NK-92 treated with Interleukin-12 subunit alpha and Interleukin-12 subunit beta, amount 100 ng/mL, for 24 hours (cell line): ENCODE measurements at places on chromosomes 5 and 9.

- no peak for DNase-seq
Observed at GRCh38 chr9:68498816-68499215, 41.9 kb downstream of the TMEM252 start.

DNA sequence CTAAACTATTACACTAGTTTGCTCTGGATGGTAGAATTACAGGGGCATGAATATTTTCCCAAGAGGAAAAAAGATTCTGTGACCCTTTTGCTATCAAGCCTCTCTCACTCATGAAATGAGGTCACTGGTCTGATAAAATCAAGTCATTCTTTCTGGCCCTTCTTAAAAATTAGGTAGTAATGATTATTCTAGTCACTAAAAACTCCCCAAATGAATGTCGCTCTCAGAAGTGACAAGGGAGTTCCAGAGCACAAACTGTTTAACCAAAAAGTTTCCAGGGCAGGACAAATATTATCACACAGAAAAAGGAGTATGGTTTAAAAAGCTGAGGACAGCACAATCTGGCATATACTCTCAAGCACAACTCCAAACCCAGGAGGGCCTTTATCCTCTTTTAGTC, 12.5 kb downstream of the ERMP1 start:
- no peak for DNase-seq

DNA sequence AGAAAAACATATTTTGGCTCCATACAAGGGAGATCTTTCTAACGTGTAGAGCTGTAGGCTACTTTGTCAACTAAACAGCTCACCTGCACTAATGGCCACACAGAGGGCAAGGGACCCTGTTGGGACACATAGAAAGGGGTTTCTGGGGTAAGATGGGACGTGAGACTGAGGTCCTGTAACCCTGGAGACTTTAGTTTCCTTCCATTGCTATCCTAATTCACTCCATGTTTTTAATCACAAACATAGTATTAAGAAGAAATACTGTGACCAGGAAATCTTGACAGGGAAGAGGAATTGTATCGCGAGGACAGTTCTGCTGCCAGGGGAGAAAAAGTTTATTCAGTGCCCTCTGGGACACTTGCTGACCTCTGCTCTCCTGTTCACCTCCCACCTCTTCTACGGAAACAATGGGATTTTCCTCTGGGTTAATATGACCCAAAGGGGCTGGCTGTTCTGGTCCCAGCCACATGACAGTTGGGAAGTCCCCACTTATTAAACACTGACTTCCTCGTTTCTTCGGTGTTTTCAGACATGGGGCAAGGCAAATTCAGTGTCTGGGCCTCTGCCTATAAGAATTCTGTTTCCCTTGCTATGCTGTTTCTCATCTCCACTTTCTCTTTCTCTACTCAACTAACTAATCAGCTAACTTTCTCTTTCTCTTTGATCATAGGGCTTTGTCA, 106.9 kb upstream of the SEMA6A start:
- no peak for DNase-seq

DNA sequence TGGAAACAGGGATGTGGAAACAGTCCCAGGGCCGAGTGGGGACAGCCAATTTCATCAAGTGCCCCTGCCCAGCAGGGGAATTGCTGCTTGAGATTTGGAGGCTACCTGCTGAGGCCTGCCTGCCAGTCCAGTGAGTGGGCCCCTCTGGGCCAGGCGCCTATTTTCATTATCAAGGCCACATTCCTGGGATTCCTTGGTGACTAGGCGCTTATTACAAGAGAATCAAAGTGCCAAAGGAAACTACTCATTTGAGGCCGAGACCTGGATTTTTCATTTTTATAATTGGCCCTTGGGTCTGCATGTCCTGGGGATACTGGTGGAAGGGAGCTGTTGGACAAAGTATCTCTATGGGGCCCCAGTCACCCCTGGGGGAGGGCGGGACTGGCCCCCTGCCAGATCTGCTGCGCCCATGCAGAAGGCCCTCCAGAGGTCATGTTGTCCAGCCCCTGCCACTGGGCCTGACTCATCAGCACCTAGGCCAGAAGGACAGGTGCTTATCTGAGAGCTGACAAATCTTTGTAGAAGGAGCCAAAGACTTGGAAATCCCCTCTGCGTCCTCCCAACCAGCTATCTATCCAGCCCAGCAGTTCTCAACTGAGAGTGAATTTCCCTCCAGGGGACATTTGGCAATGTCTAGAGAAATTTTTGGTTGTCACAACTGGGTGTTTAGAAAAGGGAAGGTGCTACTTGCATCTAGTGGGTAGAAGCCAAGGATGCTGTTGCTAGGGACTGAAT, 45.6 kb downstream of the FOXI1 start:
- no peak for DNase-seq

GRCh38 chr5:65893749-65894430, 32.5 kb upstream of the ERBIN start:
- no peak for DNase-seq

GRCh38 chr9:3507395-3508077, 18.3 kb downstream of the RFX3 start:
- DNase-seq, result no peak

DNA sequence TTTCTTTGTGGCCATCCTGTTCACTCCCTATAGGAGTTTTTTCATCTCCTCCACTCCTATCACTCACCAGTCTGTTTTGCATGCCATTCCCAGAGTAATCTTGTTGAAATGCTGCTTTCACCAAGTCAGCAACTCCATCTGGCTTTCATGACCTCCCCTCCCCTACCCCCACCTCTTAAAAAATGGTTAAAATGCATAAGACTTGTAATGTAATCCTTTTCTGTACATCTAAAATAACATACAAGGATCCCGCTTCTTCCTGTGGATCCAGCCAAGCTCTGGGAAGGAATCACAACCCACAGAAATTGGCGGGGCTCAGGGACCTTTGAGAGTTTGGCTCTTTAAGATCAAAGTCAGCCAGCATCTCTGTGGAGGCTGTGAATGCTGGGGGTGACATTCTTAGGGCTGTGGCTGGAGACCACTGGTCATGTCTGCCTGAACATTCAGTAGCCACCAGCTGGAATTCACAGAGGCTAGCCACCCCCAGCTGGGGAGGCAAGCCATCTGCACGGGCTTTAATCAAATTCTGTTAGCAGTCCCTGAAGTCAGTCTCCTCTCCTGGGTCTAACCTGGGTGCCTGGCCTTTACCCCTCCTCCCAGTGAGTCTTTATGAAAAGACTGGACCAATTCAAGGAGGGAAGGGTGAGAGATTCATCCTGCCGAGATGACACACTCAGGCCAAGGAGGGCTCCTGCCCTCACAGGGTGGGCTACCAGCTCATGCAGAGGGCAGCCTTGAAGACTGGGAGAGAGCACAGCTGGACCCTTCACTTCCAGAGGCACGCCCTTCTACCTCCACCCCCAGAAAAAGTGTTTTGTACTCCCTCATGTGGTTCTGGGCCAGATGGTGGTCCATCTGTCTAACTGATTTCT, 132.9 kb downstream of the LIFR start:
- no peak for DNase-seq

DNA sequence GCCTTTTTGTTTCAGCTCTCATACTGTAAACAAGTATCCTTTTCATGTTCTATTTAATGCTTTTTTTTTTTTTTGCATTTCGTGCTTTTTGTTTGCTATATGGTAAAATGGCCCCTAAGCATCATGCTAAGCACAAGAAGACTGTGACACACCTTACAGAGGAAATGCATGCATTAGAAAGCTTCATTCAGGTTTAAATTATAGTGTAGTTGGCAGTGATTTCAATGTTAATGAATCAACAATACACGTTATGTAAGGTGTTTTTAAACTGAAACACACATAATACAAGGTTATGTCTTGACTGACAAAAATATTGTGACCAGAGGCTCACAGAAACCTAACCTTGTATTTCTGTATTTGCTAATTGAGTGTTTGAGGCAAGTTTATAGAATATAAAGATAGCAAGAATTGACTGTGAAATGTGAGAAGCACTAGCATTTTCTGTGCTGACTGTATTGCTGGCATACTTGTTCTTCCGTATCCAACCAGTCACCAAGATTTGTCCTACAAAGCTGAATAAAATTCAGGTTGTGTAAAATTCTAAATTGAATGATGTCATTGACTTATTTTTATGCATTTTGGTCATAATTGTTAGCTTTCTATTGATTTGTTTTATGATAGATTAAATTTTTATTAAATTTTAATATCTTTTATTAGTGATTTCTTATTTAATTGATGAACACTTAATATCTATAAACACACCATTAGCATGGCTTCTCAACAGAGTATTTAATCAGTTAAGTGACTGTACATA, 4.1 kb downstream of the CFAP95 start:
- no peak for DNase-seq

DNA sequence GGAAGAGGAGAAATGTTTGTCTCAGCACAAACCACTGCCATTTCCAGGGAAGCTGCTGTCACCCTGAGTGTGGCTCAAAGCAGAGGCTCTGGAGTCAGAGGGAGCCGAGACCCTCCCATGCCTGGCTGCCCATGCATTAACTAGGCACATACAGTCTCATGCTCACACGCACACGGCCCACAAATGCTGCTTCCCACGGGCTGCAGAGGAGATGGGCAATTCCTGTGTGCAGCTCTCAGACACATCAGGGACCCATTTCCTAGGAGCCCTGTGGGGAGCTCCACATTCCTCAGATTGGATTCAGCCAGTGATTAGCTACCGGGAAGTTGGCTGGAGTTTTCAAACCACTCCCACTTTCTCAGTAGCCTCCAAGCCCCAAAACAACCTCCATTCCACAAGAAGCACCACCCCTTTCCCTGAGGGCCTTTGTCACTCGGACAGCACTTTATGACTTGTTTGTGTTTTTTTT, 9.1 kb upstream of the PTGES start:
- DNase-seq, result no peak

- no peak for DNase-seq
Observed at GRCh38 chr9:126049896-126050604, 276.6 kb upstream of the MVB12B start.

DNA sequence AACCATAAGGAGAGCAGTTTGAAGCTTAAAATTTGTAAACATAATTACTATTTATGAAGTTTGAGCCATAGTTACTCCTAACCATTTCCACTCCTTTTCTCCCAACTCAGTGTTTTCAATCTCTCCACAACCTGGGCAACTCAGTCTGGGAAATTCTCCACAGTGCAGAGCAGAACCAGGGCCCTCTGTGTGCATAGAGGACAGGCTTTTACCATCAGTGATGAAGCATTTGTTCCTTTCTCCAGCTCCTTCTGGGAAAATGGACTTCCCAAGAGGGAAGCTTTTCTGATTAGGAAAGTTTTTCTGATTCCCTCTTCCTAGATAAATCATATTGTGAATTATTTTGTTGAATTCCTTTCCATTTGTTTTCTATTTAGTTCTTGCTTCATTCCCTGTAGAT, 132.3 kb upstream of the MPDZ start:
- DNase-seq, result no peak

- no peak for DNase-seq
Observed at GRCh38 chr5:160375701-160376100, 5.3 kb upstream of the C1QTNF2 start.

GRCh38 chr5:9712911-9713310, 82.8 kb upstream of the TAS2R1 start:
- no peak for DNase-seq

- DNase-seq, result no peak
Observed at GRCh38 chr9:113952676-113953075, 76.6 kb downstream of the ZNF618 start.

- DNase-seq, result no peak
Observed at GRCh38 chr9:135941288-135941995, 19.7 kb downstream of the UBAC1 start.

DNA sequence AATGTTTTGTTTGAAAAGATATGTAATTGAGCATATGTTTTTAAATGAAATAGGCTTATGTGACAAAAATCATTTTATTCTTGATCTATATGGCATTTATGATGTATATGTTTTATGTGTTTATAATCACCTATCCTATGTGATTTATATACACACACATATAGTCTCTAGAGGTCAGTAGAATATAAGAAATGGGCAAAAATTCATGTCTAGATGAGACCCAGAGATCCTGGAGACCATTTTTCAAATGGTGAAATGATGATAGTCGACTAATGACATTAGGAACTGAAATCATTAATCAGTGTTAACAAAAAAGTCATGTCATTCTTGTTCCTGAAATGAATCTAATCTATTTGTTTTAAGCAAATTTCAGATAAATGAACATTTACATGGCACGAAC, 709.2 kb upstream of the WWC1 start:
- no peak for DNase-seq

- DNase-seq, result no peak
Observed at GRCh38 chr5:139668924-139669661, 20.9 kb downstream of the CXXC5 start.

GRCh38 chr5:127441799-127442484, 75.5 kb upstream of the PRRC1 start:
- DNase-seq, result no peak

DNA sequence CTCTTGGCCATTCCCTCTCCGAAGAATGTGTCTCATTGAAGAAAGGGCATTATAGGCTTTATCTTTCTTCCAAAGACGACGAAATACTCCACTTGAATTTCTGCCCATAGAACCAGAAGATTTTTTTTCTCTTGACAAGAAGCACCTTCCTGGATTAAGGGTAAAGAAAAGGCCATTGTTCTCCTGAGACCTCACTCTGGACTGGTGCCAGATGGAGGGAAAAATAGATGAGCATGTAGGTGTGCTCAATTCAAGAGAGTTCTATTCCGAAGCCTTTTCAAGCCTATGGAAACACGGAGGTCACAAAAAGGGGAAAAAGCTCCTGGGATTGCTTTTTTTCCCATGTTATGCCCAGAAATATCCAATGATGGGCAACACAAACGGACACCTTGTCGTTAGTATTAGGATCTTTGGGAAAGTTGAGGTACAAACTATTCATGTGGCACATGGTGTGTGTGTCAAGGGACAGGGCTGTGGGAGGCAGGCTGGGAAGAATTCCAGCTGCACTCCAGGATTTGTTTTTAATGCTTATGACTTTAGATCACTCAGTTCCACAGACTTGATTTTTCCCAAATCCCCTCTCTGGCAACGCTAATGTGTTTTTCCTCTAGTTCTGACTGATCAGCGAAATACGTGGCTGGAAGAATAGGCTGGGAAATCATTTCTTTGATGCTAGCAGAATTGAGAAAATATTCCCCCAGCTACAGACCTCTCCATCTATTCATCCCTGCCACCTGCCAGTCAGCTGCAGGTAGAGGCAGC, 89.9 kb downstream of the SIL1 start:
- DNase-seq, result no peak

DNA sequence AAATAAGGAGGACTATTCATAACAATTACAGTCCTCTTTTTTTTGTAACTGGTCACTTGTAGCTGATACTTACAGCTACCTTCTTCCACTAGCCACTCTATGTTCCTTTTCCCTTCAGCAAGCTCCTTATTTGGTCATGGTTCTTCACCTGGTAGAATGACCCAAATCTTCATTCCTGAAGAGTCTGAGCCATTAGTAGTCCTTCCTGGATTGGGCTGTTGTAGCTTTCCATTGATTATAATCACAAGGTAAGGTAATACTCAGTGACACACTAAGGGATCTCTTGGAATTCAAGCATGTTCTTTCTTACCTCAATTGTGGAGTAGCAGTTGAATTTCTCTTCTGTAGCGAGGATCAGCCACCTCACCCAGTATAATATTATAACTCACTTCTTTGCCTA, 25.5 kb upstream of the ITGA2 start:
- no peak for DNase-seq

GRCh38 chr9:129368444-129368978, 190.4 kb upstream of the IER5L start:
- no peak for DNase-seq
